ENCODE measurements at places on chromosomes 3 and 15.

DNA sequence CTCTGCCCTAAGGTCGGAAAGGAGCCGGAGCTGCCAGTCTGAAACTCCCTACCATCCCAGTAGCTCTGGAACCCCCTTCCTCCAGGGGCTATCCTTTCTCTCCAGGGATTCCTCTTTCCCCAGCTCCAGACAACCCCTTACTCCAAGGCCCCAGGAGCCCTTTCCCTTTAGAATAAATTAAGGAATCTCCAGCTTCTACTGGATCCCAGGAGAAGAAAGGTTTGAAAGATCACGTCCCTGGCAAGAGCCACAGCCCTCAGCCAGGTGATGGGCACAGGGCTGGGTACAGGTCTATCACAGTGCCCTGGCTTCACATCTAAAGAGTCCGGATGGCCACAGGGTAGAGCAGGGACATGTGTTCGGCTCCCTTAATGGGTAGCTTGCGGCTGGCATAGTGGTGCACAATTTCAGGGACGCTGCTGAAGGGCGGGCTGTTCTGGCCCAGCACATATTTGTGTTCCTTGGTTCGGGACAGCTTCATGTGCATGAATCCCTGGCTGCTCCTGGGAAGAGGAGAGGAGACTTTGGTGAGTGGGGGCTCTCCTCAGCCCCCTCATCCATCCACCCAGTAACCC lies 20.0 kb downstream of the SHF start:
- DNase-seq: no peak

DNA sequence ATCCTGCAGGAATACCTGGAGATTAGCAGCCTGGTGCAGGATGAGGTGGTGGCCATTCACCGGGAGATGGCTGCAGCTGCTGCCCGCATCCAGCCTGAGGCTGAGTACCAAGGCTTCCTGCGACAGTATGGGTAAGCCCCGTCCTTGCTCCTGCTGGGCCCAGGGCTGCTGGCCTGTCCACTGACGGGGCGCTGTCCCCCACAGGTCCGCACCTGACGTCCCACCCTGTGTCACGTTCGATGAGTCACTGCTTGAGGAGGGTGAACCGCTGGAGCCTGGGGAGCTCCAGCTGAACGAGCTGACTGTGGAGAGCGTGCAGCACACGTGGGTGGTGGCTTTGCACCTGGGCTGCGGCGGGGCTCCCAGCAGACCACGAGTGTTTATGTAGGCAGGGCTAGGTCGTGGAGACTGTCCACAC lies 5.0 kb downstream of the FES start:
- no peak for DNase-seq

- DNase-seq: no peak
These were observed 194.5 kb downstream of the PLCH1 start for GRCh38 chr3:155550391-155550790.

GRCh38 chr15:46304321-46304720 lies 669.5 kb downstream of the SQOR start:
- DNase-seq: no peak

DNA sequence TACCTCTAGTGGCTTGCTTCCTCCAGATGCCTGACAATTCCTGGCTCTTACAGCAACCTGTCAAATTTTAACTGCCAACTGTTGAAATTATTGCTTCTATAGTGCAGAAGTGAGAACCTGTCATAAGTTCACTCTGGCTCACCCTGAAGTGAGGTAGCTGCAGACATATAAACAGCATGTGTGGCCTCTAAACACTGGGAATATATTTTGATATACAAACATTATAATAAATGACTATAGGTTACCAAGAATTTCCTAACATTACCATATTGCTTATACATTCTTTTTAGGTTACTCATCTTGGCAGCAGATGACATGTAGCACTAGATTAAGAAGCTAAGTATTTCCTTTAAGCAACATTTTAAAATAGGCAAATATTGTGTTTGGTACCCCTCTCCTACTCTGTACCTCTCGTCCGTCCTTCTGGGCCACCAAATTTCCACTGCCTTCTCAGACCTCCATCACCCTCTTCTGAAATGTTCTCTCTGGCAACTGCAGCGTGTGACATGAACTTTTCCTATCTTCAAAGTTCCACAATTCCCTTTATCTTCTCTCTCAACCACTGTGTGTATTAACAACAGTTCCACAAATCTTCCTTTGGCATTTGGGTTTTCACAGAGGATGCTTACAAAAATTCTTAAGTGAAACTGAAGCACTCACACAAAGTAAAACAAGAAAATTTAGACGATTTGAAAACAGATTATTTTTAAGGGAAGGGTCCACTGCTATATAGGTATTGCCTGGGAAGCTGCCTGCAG lies 15.3 kb upstream of the XXYLT1 start:
- DNase-seq: no peak

DNA sequence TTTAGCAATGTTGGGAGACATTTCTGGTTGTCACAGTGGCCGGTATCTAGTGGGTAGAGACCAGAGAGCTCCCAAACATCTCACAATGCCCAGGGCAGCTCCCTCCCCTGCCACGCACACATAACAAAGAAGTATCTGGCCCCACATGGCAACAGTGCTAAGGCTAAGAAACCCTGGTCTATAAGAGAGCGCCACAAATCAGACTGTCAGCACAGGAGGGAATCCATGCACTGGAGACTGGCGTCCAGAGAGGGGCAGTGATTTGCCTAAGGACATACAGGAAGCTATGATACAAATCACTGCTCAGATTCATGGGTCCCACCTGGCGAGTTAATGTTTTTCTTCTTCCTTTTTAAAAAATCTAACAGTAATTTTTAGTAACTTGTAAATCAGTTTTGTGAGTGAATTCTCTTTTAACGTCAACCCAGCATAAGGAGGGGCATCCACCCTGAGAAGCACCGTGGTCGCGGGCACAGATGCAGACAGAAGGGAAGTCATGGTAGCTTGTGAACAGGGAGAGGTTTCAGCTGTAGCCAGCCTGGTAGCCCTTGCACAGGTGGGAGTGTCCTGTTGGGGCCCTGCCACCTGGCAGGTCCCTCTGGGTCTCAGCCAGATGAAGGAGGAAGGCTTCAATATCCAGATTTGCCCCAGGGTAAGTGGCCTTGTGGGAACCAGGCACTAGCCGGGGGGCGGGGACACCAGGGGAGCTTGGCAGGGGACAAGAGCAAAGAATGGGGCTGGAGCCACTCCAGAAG lies 8.7 kb downstream of the ISG20 start:
- no peak for DNase-seq

DNA sequence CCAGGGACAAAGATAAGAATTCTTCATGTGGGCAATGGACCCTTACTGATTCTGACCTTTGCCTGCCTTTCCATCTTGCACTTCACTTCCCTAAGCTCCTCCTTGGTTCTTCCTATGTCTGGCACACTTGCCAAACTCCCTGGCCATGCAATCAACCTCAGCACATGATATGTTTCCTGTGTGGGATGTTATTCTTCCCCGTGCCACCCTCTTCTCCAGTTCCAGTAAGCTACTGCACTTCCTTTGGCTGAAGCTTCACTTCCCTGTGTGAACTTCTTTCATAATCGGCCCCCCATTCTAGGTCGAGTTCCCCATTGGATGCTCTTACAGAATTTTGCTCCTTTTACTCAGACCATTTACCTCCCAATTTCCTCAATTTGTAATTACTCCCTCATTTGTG lies 10.7 kb upstream of the TASOR start:
- no peak for DNase-seq

DNA sequence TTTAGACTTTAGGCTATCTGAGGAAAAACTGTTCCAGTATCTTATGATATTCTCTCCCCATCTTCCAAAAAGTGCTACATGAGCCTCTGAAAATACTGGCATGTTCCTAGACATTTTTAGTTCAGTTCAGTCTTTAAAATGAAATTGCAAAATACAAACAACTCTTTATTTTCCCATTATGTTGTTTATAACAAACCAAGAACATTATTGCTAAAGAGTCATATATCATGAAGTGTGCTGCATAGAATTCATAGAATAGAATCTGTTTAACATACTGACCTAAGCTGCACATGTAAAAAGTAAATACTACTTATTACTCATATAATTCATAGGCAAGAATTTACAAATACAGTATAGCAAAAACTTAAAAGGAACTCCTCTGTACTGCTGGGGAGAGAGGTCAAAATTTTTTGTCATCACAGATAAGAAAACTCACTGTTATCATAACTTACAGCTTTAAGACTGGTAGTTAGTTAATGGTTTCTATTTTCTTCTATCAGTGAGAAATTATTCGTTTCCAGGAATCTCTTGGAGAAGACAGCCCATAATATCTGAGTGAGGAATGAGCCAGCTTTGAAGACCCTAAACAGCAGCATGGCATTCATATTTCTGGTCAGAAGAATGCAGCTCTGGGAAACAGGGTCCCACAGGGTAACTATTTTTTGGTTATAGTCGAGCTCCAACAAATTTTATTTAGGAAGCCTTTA lies 32.2 kb downstream of the FILIP1L start:
- DNase-seq: no peak

DNA sequence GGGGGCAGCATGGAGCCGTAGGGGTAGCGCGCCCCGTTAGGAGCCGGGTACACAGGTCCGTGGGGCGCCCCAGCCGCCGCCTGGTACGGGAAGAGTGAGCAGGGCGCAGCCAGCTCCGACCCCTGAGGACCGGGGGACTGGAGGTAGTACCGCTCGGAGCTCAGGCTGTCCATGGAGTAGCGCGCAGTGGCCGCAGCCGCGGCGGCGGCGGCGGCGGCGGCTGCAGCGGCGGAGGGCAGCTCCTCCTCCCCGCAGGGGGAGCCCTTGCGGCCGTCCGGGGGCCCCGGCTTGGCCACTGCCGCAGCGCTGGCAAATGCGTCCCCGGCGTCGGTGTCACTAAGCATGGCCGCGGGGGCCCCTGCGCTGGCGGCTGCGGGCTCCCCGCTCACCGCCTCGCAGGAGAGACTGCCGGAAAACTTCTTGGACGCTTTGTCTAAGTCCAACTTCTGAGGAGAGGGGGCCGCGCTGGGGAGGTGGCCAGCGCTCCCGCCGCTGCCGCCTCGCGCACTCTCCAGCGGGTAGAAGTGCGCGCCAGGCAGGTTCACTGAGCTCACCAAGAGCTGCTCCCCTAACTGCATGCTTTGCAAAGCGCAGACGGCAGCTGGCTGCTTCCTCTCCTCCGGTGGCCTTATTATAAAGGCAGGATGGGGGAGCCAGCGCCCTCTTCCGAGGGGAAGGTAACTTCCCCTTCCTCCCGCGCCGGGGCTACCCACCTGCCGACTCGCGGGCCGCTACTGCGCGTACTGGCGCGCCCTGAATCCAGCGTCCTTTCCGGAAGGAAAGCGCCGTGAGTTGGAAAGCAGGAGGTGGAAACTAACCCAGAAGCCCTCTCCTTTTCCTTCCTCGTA lies at the start of gene EOMES:
Gene EOMES, minus strand, starts transcription at position 607 of the 848 bp plus-strand sequence. Its CDS starts 29 bp downstream, at position 578.
- DNase-seq: peak; percentile 52

- DNase-seq: no peak
These were observed 18.2 kb upstream of the ATP2B2 start for GRCh38 chr3:10523561-10523960.

GRCh38 chr3:127419641-127420553 lies 132.1 kb upstream of the PRR20G start:
- DNase-seq: no peak

All from activated naive CD4-positive, alpha-beta T cell (primary cell).